ENCODE measurements at places on chromosomes 5 and 9. TPM values are rescaled to one million over a fixed set of nuclear protein-coding genes. Genes with fewer than 3 reads are reported as not detected.

DNA sequence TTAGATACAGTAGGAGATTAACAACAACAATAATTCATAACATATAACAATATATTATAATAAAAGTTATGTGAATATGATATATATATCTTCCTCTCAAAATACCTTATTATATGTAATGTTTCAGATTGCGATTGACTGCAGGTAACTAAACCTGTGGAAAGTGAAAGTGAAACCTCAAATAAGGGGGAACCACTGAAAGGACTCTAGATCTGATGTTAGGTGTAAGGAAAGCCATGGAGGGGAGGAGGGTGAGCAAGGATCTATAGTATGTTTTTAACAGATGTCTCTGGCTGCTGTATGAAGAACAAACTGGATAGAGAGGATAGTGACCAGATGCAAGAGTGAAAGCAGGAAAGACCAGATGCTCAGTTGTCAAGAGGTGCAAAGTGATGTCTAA, 5.8 kb upstream of the FSTL4 start:
- H3K27me3 ChIP-seq = no peaks in the 10 kb centered on the region
- H3K36me3 ChIP-seq = no peaks in the 10 kb centered on the region
- DNase-seq = no peak
- H3K4me3 ChIP-seq = no peak overlapping the region
- no peak overlapping the region for H3K27ac ChIP-seq

GRCh38 chr9:9214066-9214465, 1398.7 kb downstream of the PTPRD start:
- no peaks in the 10 kb centered on the region for H3K4me1 ChIP-seq
- H3K27me3 ChIP-seq = no peaks in the 10 kb centered on the region
- H3K27ac ChIP-seq = no peak overlapping the region
- no peaks in the 10 kb centered on the region for H3K36me3 ChIP-seq

GRCh38 chr5:64149268-64149667, 16.4 kb upstream of the RNF180 start:
- H3K27ac ChIP-seq = no peak overlapping the region
- DNase-seq = no peak
- H3K27me3 ChIP-seq = no peaks in the 10 kb centered on the region
- H3K36me3 ChIP-seq = no peaks in the 10 kb centered on the region

GRCh38 chr5:39709032-39709431, 284.3 kb upstream of the DAB2 start:
- no peak overlapping the region for H3K27ac ChIP-seq
- no peak overlapping the region for H3K4me3 ChIP-seq
- H3K27me3 ChIP-seq = no peaks in the 10 kb centered on the region
- H3K4me1 ChIP-seq = no peaks in the 10 kb centered on the region
- DNase-seq = no peak

GRCh38 chr5:145903867-145904266, 31.1 kb upstream of the GRXCR2 start:
- H3K4me3 ChIP-seq = no peak overlapping the region
- H3K27me3 ChIP-seq = no peaks in the 10 kb centered on the region
- H3K4me1 ChIP-seq = no peaks in the 10 kb centered on the region
- DNase-seq = no peak
- H3K36me3 ChIP-seq = no peaks in the 10 kb centered on the region

DNA sequence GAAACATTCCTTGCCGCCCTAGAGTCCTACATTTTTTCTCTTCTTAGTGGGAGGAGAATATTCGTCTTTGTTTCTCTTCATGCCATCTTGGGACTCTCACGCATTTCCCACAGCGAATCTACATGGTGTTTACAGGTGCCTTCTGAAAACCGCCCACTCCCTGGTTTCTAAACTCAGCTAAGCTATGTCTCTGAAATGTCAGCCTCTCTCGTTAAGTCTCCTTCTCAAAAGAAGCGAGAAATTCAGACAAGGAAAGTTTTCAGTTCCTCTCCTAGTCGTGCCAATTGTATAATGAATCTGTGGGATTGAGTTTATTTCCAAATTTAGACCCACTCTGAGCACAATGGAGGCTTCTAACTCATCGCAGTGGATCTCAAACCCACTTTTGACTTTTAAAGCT, 186.8 kb upstream of the NFIB start:
- no peak overlapping the region for H3K27ac ChIP-seq
- no peaks in the 10 kb centered on the region for H3K27me3 ChIP-seq
- no peak overlapping the region for H3K4me3 ChIP-seq
- DNase-seq = no peak

DNA sequence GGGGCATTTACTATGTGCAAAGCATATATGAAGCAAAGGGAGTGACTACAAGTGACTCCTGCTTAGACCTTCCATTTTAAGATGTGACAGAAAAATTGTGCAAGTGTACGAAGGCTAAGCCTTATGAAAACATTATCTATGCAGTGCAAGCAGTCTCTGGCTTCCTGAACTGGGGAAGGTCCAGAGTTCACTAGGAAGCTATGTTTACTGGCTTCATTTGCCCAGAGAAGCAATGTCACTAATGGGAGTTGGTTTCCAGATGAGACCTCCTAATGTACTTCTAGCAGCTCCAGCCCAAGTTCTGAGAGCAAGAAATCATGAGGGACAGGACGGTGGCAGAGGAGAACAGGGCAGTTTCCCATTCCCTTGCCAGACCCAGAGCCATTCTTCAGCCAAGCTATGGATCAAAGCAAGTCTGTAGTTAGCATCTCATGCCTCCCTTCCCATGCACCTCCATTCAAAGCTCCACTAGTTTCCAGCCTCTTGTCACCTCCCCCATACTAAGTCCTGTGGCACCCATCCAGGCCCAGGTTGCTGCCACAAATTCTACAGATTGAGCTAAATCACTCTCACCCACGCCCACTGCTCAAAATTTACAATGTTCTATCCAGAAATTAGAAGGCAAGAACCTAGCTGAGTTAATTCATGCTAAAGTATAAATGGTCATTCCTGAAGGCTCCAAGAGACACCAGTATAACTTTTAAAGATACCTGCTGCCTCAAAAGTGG, 21.8 kb downstream of the MCTP1 start:
- no peak overlapping the region for H3K4me3 ChIP-seq
- no peaks in the 10 kb centered on the region for H3K4me1 ChIP-seq
- H3K36me3 ChIP-seq = no peaks in the 10 kb centered on the region
- no peaks in the 10 kb centered on the region for H3K27me3 ChIP-seq
- no peak overlapping the region for H3K27ac ChIP-seq
- DNase-seq = no peak

DNA sequence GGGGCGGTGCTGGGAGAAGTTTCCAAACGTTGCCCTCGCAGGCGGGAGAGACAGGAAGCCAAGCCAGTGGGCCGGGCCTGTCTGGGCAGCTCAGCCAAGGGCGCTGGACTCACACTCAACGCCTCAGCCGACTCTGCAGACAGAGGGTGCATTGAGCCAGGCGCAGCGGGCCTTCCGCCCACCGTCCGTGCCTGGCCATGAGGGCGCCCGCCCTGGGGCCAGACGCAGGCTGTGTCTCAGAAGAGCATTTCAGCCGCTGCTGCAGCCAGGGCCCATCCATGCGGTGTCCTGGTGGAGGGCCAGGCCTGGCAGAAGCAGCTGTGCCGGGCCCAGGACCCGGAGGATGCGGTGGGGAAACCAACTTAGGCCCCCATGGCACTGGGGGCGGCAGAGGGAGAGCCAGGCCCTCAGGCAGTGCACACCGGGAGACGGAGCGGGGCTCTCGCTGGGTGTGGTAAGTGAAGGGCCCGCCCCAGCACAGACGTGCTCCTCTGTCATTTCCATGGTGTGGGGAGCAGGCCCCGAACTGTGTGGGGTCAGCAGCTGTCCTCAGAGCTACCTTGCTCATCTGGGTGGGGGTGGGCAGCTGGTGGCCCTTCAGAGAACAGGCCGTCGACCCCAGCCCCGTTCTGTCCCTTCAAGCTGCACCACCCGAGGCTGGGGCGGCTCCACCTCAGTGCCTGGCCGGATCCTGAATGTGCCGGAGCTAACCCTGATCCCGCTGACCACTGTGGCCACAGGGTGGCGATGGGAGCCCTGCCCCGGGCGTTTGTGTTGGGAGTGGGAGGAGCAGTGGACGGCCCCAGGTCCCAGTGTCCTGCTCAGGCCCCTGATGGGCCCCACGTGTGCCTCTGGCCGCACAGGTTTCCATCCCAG, 18.0 kb downstream of the DNLZ start:
- no peaks in the 10 kb centered on the region for H3K36me3 ChIP-seq
- no peak overlapping the region for H3K27ac ChIP-seq
- H3K27me3 ChIP-seq = peaks cover 5% of the 10 kb centered on the region
- peak; percentile 64 for DNase-seq
- H3K4me3 ChIP-seq = no peak overlapping the region
- H3K4me1 ChIP-seq = peaks cover 5% of the 10 kb centered on the region

- H3K4me1 ChIP-seq = no peaks in the 10 kb centered on the region
- no peak for DNase-seq
- no peak overlapping the region for H3K4me3 ChIP-seq
- H3K27ac ChIP-seq = no peak overlapping the region
- no peaks in the 10 kb centered on the region for H3K27me3 ChIP-seq
Observed at GRCh38 chr9:116270546-116270945, 117.0 kb downstream of the PAPPA start.

- no peaks in the 10 kb centered on the region for H3K27me3 ChIP-seq
- no peaks in the 10 kb centered on the region for H3K36me3 ChIP-seq
- no peaks in the 10 kb centered on the region for H3K4me1 ChIP-seq
- no peak overlapping the region for H3K27ac ChIP-seq
Observed at GRCh38 chr5:168939156-168939800, 360.1 kb upstream of the PANK3 start.

DNA sequence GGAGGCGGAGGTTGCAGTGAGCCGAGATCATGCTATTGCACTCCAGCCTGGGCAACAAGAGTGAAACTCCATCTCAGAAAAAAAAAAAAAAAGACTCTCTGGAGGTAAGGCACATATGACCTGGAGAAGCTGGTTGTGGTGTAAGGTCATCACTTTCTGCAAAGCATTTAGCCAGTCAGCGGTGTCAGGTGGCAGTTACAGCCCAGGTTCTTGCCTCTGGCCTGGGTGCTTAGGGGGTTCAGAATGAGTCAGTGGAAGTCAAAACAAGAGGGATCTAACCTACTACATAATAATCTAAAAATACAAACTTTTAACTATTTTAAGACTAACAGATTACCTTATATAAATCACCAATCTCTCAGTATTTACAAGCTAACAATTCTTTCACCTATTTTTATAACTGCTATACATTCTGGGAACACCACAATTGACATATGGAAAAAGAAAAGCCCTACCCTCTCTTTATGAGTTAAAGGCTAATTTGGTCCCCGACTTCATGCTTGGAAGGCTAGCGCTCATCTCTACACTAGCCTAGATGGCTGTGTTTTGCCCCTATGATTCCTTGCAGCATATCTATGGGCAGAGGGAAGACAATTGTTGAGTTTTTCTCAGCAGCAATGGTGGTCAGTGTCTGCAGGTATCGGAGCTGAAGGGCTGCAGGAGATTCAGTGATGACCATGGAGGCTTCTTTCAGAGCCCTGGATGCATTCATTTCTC, 29.2 kb downstream of the STOM start:
- H3K36me3 ChIP-seq = no peaks in the 10 kb centered on the region
- no peaks in the 10 kb centered on the region for H3K4me1 ChIP-seq
- no peaks in the 10 kb centered on the region for H3K27me3 ChIP-seq
- DNase-seq = no peak

- H3K4me3 ChIP-seq = no peak overlapping the region
- DNase-seq = no peak
- H3K27ac ChIP-seq = no peak overlapping the region
- H3K36me3 ChIP-seq = no peaks in the 10 kb centered on the region
- H3K27me3 ChIP-seq = no peaks in the 10 kb centered on the region
- H3K4me1 ChIP-seq = no peaks in the 10 kb centered on the region
Observed at GRCh38 chr5:83015676-83016075, 61.5 kb downstream of the TMEM167A start.

DNA sequence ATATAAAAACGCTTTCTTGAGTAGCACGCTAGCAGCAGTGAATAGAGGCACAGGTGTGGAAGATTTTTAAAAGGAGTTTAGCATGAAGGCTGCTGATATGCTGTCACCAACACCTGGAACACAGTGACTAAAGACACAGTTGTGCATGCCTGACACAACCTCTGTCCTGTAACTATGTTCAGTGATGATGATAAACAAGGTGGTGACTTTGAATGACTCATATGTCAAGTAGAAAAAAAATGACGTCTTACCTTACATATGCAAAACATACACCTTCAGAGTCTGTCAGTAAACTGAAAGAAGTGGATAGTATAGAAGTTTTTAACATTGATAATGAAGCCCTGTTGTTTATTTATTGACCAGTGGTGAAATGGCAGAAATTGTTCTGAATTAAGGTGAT, 66.2 kb upstream of the ADCY2 start:
- DNase-seq = no peak
- no peak overlapping the region for H3K27ac ChIP-seq
- H3K4me1 ChIP-seq = no peaks in the 10 kb centered on the region
- H3K27me3 ChIP-seq = no peaks in the 10 kb centered on the region
- no peak overlapping the region for H3K4me3 ChIP-seq

DNA sequence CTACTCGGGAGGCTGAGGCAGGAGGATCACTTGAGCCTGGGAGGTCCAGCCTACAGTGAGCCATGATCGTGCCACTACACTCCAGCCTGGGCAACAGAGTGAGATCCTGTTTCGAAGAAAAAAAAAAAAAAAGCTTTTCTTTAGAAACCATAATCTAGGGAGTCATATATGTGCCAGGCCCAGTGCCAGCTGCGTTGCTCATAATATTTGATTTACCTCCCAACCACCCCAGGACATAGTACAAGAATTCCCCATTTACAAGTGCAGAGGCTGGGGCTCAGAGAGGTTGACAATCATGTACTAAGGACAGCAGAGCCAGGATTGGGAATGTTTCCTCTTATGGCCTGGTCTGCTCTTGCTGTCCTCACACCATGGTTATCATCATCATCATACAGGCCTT, 25.1 kb upstream of the TRIM14 start:
- DNase-seq = no peak
- no peaks in the 10 kb centered on the region for H3K27me3 ChIP-seq
- no peaks in the 10 kb centered on the region for H3K36me3 ChIP-seq
- peaks cover 5% of the 10 kb centered on the region for H3K4me1 ChIP-seq
- H3K27ac ChIP-seq = peak overlapping the region; percentile 85
- no peak overlapping the region for H3K4me3 ChIP-seq

- H3K4me1 ChIP-seq = peaks cover 14% of the 10 kb centered on the region
- no peak overlapping the region for H3K4me3 ChIP-seq
- H3K36me3 ChIP-seq = no peaks in the 10 kb centered on the region
- DNase-seq = no peak
- no peak overlapping the region for H3K27ac ChIP-seq
Observed at GRCh38 chr9:4098031-4098430, 201.8 kb downstream of the GLIS3 start.

- H3K27ac ChIP-seq = peak overlapping the region; percentile 89
- H3K27me3 ChIP-seq = no peaks in the 10 kb centered on the region
- peaks cover 23% of the 10 kb centered on the region for H3K4me1 ChIP-seq
- peak; percentile 63 for DNase-seq
- H3K4me3 ChIP-seq = peak overlapping the region; percentile 58
Observed at GRCh38 chr9:134642385-134643181, 980 bp downstream of the COL5A1 start.

GRCh38 chr5:160315968-160316367, 3.6 kb upstream of the CCNJL start:
- H3K4me3 ChIP-seq = no peak overlapping the region
- H3K27me3 ChIP-seq = no peaks in the 10 kb centered on the region
- no peaks in the 10 kb centered on the region for H3K36me3 ChIP-seq

- no peaks in the 10 kb centered on the region for H3K36me3 ChIP-seq
- peak overlapping the region; percentile 81 for H3K4me3 ChIP-seq
- H3K4me1 ChIP-seq = peaks cover 12% of the 10 kb centered on the region
- peak; percentile 52 for DNase-seq
- no peaks in the 10 kb centered on the region for H3K27me3 ChIP-seq
Observed at GRCh38 chr9:5438301-5439162, 807 bp upstream of the PLGRKT start.

SLCO6A1 gene
- not detected for total RNA-seq

COL5A1 gene
- 17.1 TPM for total RNA-seq

PDZD2 gene
- total RNA-seq = 0.53 TPM

SLC23A1 gene
- 198 TPM for total RNA-seq

ZBTB6 gene
- 6.4 TPM for total RNA-seq

LHX2 gene
- not detected for total RNA-seq

KIAA1191 gene
- total RNA-seq = 77.6 TPM

SPINK1 gene
- 436 TPM for total RNA-seq

Data from Peyer's patch (tissue), 4 donors.